ENCODE measurements at places on chromosomes 11 and 22. TPM values are rescaled to one million over a fixed set of nuclear protein-coding genes. Genes with fewer than 3 reads are reported as not detected.
A peak's percentile ranks its signal among the peaks of the same experiment; 100 is the strongest.

GRCh38 chr22:44147821-44148574 lies 32.7 kb upstream of the PARVG start:
- peak; percentile 66 for DNase-seq

DNA sequence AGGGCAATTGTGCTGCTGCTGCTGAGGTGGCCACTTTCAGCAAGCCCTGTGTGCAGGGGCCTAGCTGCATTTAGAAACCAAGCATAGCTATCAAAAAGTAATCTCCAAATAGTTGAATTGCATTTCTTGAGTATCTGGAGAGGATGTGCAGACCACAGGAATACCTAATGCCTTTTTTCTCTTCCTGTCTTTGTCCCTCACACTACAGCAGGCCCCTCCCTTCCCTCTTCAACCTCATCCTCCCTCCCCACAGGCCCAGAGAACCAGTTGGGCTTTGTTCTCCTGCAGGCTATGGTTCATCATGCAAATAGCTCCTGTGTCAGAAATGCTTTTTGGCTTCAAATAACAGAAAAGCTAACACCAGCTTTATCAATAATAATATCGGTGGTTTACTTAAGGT lies 47.7 kb downstream of the DKK3 start:
- DNase-seq, result no peak

The C11orf87 gene
- total RNA-seq, result not detected

GRCh38 chr22:17638182-17638431 lies 450 bp upstream of the BCL2L13 start:
- DNase-seq, result no peak

DNA sequence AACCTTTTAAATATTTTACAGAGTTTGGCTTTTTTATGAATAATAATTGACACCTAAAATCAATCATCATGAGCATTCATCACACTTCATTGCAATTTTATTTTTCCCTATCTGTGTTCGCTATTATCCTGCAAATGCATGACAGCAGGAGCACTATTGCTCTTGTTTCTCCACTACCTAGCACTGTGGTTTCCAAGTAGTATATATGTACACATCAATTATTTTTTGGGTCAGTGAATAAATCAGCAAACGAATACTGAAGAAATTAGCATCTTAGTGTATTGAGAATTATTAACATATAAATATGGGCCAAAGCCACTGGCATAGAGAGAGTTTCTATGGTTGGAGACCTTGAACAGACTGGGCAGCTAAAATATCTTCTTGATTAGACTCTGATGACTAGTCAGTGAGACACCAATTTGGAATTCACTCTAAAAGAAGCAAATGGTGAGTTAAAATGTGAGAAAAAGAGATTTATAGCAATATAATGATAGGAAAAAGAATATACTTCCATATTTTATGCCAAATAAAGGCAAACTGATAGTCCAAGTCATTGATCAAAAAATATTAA lies 731.1 kb upstream of the LUZP2 start:
- no peak for DNase-seq

- no peak for DNase-seq
Measured at GRCh38 chr11:64814712-64815187, 4.4 kb upstream of the MEN1 start.

- no peak for DNase-seq
Measured at GRCh38 chr22:49228431-49229037, 599.1 kb downstream of the BRD1 start.
